Smooth muscle cell of the coronary artery (primary cell): ENCODE measurements at places on chromosomes 3 and 15. TPM values are rescaled to one million over a fixed set of nuclear protein-coding genes. Genes with fewer than 3 reads are reported as not detected.

Gene ZNF385D
- 0.08 and 0.47 TPM in 2 replicates for total RNA-seq

Gene ACP3
- 0.08 and 0.23 TPM in 2 replicates for total RNA-seq

Gene C3orf52
- total RNA-seq: 1.2 and 6.2 TPM in 2 replicates

Gene ZSCAN2
- 6.0 and 10.6 TPM in 2 replicates for total RNA-seq
